Stimulated activated naive CD4-positive, alpha-beta T cell (primary cell): ENCODE measurements at places on chromosomes 6 and 20.

DNA sequence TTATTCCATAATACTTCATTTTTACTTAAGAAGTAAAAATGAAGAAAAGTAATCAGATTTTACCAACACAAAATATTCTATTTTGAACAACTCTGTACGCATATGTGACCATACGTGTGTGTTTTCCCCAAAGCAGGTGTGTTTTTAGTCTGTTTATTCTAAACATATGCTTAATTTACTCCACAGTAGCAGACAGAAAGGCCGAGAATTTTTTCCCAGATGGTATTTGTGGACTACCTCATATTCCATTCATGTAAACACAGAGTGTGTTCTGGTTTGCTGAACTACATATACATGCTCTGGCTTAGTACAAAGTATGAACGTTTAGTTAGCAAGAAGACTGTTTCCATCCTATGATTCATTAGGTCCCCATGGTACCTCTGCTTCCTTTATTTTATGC is 233.3 kb upstream of the RUNX2 start:
- no peak for DNase-seq

- DNase-seq, result no peak
Observed at GRCh38 chr20:2736441-2736840, 43.9 kb downstream of the EBF4 start.

DNA sequence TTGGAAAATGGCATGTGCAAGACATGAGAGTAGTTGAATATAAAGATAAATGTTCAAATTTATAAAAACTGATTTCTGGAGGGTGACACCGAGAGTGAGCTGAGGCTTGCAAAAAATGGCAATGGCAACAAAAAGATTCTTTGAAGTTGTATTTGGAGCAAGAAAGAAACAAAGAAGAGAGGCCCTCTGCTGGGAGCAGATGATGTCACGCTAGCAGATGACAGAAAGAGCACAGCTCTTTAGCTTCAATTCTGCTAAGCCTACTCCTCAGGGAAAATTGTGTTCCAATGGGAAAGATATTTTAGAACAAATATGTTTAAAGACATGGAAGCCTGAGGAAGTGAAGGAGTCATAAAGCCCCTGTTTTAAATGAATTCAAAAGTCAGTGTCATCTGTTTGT is 125.3 kb upstream of the NOX3 start:
- DNase-seq, result no peak

GRCh38 chr6:157464653-157465535 is 83.9 kb downstream of the ZDHHC14 start:
- DNase-seq, result no peak

DNA sequence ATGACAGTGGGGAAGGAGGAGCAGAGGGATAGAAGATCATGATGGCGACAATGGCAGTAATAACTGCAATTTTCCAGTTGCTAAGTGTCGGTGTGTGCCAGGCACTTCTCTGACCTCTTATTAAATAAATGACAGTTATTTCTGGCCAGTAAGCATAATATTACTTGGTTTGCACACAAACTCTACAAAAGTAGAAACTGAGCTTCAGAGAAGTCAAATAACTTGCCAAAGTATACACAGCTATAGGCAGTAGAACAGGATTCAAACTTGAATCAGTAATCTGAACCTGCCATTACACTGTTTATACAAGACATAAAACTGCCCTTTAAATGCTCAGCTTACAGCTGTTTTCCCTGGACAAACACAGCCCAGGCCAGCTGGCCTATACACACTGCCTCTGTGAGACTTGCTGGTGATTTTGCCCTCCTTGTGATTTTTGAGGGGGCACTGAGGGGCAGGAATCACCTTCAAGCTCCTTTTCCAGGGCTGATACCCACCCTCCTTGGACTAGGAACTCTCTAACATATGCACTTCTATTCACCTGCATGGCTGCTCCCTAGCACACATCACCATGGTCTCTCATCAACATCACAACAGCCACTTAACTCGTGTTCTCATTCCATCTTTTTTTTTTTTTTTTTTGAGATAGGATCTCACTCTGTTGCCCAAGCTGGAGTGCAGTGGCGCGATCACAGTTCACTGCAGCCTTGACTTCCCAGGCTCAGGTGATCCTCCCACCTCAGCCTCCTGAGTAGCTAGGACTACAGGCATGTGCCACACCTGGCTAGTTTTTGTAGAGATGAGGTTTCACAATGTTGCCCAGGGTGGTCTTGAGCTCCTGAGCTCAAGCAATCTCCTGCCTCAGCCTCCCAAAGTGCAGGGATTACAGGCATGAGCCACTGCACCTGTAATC is 63.6 kb downstream of the SLC23A2 start:
- DNase-seq, result no peak

GRCh38 chr6:169108753-169109152 is 144.9 kb downstream of the THBS2 start:
- DNase-seq, result no peak

DNA sequence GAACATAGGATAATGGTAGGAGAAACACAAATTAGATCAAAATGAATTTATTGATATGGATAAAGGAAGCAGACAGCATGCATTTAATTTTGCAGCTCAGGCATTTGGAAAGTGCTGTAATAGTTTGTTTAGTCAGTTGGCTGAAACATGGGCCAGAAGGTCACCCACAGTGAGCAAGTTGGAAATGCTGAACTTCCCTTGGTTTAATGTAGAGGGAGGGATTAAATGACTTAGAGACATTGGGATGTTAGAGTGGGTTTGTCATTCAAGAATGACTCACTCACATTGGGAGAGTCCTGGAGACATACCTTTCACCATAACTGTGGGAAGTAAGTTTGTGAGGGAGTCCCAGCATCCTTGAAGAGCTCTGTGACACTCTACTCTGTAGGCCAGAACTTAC is 231.5 kb upstream of the PLCB4 start:
- no peak for DNase-seq

- DNase-seq, result no peak
Observed at GRCh38 chr20:13800728-13801134, 15.9 kb downstream of the NDUFAF5 start.

- DNase-seq, result no peak
Observed at GRCh38 chr6:37134396-37135191, 35.4 kb upstream of the PIM1 start.

GRCh38 chr20:8313073-8313472 is 181.0 kb downstream of the PLCB1 start:
- no peak for DNase-seq

DNA sequence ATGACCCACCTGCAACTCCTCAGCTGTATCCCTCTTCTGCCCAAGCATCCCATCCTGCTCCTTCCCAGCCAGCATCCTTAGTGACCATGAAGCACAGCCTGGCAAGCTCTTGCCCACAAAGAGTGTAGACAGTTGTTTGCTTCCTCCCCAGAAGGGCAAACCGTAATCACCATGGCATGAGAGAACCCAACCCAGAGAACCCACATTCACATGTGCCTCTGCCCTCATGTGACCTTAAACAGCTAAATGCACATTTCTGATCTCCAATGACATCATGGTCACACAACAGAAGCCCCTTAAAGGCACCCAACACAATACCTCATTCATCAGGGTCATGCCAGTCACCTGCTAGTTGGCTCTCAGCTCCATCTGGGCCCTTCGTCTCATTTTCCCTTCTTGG is 162.8 kb upstream of the CDYL start:
- no peak for DNase-seq

GRCh38 chr6:70625436-70625835 is 42.2 kb upstream of the SMAP1 start:
- no peak for DNase-seq

GRCh38 chr20:15986690-15987089 is 586.6 kb downstream of the KIF16B start:
- DNase-seq, result no peak

DNA sequence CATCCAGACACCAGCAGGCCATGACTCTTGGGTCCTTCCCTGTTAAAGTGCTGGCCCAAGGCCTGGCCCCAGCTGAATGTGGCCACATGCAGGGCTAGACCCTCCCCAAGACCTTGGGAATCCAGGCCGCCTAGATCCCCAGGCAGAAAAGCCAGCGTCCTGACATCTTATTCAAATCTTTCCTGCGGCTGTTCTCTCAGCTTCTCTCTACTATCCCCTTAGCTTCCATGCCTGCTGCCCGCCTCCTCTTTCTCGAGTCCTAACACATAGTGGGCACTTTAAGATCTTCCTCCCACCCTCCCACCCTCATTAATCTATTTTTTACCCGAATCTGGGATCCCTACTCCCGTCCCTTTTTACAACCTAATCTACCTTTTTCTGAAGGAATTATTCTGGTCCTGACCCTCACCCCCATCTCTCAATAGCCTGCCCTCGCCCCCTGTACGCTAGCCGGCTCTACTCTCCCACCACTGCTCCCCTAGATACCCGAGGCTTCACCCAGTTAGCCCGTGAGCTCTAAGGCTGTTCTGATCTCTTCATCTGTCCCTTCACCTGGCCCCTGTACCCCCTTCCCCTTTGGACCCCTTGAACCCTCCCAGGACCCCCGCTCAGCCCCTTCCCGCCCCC is at the start of gene CCHCR1:
Gene CCHCR1, minus strand, starts transcription at position 290 of the 627 bp plus-strand sequence. Its CDS starts 202 bp downstream, at position 88.
- no peak for DNase-seq

- DNase-seq, result no peak
Observed at GRCh38 chr6:87473419-87473903, 687 bp downstream of the SLC35A1 start.

DNA sequence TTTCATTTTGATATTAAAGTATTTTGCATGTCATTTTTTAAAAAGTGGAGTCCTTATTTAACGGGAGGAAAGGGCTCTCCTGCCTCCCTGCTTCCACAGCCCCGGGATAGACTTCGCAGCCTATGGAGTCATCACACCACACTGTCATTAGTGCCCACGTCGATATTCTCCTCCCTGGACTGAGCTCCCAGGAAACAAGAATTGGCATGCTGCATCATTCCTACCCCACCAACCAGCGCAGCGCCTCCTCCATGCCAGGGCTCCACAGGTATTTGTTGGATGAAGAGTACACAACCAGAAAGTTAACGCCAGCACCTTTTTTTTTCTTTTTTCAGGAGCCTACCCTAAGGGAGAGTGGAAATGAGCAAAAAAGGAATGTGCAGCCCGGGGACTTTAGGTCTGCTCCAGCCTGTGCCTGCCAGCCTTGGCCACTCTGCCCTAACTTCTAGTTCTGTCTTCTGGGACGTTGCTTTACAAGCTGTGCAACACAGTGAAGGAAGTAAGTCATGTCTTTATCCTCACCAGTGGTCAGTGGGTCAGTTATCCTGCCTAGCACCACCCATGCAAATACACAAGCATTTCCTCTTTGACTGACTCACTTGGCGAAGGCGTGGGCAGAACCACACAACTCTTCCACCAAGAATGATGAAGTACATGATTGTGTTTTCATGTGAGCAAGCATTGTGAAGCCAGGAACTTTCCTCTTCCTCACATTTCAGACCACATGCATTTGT is 180.7 kb upstream of the UST start:
- DNase-seq, result no peak

- DNase-seq, result no peak
Observed at GRCh38 chr6:72952808-72953630, 272.3 kb downstream of the KHDC1L start.

- DNase-seq, result no peak
Observed at GRCh38 chr6:3139090-3139903, 18.0 kb downstream of the TUBB2A start.

- no peak for DNase-seq
Observed at GRCh38 chr6:30613251-30614043, 3.6 kb downstream of the PPP1R10 start.

- DNase-seq, result no peak
Observed at GRCh38 chr6:118968416-118968815, 33.5 kb upstream of the MCM9 start.

DNA sequence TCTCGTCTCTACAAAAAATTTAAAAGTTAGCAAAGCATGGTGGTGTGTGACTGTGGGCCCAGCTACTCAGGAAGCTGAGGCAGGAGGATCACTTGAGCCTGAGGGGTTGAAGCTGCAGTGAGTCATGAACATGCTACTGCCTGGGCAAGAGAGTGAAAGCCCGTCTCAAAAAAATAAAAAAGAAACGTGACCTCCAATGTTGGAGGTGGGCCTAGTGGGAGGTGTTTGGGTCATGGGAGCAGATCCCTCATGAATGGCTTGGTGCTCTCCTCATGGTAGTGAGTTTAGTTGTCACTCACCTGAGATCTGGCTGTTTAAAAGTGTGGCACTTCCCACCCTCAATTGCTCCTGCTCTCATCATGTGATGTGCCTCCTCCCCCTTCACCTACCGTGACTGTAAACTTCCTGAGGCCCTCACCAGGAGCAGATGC is 24.3 kb downstream of the RBL1 start:
- no peak for DNase-seq

- DNase-seq, result no peak
Observed at GRCh38 chr20:38812182-38812581, 6.7 kb downstream of the PPP1R16B start.

DNA sequence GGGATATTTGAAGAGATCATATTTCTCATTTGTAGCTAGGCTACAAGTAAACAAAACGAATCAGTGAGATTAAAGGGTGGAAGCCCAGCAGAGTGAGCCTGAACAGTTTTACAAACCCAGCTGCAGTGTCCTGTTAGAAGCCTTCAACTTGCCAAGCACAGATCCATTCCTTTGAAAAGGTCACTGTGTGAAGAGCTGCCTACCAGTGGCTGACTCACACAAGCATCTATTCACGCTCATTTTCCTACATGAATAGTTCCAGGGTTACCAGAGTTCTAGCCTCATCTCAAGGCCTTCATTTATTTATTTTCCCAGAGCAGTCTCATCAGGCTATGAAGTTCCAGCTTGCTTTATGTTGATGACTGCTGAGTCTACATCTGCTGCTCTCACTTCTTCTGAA is 25.7 kb upstream of the MLIP start:
- DNase-seq, result no peak

DNA sequence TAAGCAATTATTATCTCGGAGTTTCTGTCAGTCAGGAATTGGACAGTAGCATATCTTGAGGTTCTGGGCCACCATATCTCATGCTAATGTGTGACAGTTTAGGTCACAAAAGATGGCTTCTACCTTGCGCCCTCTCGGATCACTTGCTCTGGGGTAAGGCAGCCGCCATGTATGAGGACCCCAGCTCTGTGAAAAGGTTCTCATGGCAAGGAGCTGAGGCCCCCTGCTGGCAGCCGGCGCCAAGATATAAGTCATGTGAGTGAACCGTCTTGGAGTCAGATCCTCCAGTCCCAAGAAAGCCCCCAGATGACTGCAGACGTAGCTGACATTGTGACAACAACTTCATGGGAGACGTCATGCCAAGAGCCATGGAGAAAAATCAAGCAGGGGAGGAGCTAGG is 670.8 kb downstream of the KIF16B start:
- DNase-seq, result no peak
